ENCODE measurements at places on chromosomes 2 and 18.

DNA sequence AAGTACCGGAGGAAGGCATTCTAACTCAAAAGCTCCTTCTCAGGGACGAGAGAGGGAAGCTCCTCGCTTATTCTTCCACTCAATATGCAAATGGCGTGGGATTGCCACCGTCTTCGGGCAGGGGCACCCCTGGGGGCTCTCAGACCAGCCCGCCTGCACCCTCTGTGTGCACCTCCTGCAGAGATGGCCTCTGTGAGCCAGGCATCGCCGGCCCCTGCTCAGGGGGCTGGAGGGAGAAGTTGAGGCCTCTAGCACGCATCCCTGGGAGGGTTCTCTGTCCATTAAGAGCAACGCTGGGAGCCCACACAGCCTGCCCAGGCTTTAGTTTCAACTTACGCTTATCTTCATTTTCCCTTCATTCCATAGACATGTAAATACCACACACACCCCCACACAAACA is 125.3 kb downstream of the MBP start:
- H3K4me3 ChIP-seq: no peak overlapping the region
- H3K27me3 ChIP-seq: no peaks in the 10 kb centered on the region
- H3K36me3 ChIP-seq: peaks cover 45% of the 10 kb centered on the region
- DNase-seq: no peak
- peaks cover 63% of the 10 kb centered on the region for H3K4me1 ChIP-seq

- no peaks in the 10 kb centered on the region for H3K4me1 ChIP-seq
- no peaks in the 10 kb centered on the region for H3K36me3 ChIP-seq
- no peak overlapping the region for H3K4me3 ChIP-seq
- H3K27me3 ChIP-seq: peaks cover 10% of the 10 kb centered on the region
Observed at GRCh38 chr2:21011876-21012556, 31.9 kb downstream of the APOB start.

DNA sequence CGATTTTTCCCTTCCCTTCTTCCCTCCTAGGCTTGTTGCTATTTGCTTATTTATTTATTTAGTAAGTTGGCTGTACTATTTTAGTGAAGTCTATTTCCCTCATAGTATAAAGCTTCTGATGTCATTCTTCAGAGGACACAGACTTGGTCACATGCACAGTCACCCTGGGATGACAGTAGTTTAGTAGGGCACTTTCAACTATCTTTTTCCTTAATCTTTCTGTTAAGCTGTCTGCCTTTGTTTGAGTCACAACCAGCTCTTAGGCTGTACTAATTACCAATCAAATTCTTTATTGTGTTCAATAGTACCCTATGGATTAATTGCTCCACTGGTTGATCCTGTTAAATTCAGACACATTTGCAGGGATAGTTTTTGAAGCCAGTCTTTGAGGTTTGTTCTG is 26.9 kb upstream of the RAB31 start:
- H3K27me3 ChIP-seq: peaks cover 46% of the 10 kb centered on the region
- H3K27ac ChIP-seq: no peak overlapping the region
- H3K36me3 ChIP-seq: no peaks in the 10 kb centered on the region
- H3K4me1 ChIP-seq: no peaks in the 10 kb centered on the region
- no peak for DNase-seq
- H3K4me3 ChIP-seq: no peak overlapping the region

DNA sequence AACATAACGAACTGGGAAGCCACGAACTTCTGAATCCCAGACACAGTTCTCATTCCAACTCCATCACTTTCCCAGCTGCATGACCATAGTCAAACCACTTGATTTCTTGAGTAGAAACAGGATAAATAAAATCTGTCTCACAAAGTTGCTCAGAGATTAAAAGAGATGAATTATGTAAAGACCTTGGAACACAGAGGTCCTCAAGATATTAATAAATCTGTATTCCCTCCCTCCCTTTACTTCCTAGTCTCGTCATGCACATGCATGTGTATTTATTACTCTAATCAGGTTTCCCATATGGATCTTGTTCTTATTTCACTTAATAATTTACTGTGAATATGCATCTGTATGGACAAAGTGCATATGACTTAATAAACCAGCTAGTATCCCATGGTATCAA is 21.1 kb upstream of the CSRNP3 start:
- peaks cover 2% of the 10 kb centered on the region for H3K36me3 ChIP-seq
- no peak overlapping the region for H3K4me3 ChIP-seq
- H3K27me3 ChIP-seq: peaks cover 39% of the 10 kb centered on the region
- H3K4me1 ChIP-seq: no peaks in the 10 kb centered on the region
- no peak overlapping the region for H3K27ac ChIP-seq

DNA sequence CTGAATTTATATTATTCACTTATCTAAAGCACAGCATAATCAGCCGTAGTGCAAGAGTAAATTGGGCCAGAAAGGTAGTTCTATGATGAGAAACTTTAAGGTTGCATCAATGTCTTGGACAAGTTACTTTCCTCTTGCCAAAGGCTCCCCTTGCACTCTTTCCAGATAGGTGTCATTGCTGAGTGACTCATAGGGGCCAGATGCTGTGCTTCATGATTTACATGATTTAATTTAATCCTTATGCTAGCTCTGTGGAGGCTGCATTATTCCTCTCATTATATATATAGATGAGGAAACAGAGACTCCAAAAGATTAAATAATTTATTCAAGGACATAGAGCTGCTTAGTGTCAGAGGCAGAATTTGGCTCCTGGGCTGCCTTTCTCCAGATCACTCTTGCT is 5.0 kb downstream of the CFAP221 start:
- H3K4me3 ChIP-seq: no peak overlapping the region
- H3K4me1 ChIP-seq: no peaks in the 10 kb centered on the region
- DNase-seq: no peak
- H3K27ac ChIP-seq: no peak overlapping the region
- peaks cover 38% of the 10 kb centered on the region for H3K27me3 ChIP-seq

Measured in central memory CD8-positive, alpha-beta T cell (primary cell).